Esophagus muscularis mucosa (tissue), 4 donors: ENCODE measurements at places on chromosomes 12 and 14. TPM values are rescaled to one million over a fixed set of nuclear protein-coding genes. Genes with fewer than 3 reads are reported as not detected.

The TPPP2 gene
- not detected for total RNA-seq

- DNase-seq = no peak
Observed at GRCh38 chr14:37147310-37147880, 25.0 kb downstream of the SLC25A21 start.

The REM2 gene
- 0.66 TPM for total RNA-seq

The WSCD2 gene
- total RNA-seq = 26.6 TPM

The CCDC197 gene
- not detected for total RNA-seq

DNA sequence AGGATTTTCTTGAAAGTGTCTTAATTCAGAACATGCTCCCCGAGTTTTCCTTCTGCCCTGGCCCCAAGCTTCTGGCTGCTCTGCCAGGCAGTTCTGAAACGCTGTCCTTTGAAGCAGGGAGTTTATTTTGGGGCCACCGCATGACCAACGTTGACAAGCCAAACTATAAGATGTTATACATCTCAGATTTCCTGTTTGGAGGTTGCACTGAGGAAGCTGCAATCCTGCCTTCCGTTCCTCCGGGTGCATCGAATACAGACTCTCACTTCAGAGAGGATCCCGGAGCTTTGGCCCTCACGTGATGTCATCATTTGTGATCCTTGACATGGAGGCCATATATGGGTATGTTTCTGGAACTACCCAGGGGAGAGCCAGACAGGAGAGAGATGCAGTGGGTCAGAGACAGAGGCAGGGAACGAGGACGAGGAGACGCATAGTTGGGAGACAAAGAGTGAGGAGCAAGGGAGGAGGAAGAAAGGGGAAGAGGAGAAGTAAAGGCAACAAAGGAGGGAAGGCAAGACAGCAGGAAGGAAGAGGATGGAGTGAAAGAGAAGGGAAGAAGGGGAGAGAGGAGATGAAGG lies at the start of gene ASB2:
ASB2 (minus strand) TSS at position 94 of the 581 bp plus-strand sequence. CDS start 12,031 bp downstream, outside the sequence.
- DNase-seq = no peak

DNA sequence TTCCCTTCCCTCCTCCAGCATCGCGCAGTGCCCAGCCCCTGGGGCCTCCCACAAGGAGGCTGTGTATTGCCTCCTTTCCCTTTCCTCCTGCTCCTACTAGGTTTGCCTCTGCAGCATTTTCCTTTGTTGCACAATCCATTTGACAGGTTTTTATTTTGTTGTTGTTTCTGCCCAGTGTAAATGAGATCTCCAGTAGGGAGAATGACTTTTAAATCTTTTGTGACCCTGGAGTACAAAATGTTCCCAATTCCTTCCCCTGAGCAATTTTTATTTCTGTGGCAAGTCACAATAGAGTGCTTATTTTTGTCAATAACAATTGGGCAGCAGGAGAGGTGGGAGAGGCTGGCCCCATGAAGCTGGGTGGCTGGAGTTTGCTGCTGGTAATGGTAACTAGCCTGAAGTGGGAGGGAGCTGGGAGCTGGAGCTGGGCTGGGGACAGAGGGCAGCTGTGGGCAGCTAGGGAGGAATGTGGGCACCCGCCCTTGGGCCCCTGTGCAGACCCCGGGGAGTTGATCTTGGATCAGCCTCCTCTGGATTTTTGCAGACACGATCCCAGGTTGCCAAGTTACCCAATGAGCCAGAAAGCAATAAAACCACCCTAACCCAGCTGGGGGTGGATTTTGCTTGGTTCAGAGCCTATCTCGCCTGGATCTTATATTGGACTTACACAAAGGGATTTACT lies 160.1 kb downstream of the KTN1 start:
- DNase-seq = no peak

DNA sequence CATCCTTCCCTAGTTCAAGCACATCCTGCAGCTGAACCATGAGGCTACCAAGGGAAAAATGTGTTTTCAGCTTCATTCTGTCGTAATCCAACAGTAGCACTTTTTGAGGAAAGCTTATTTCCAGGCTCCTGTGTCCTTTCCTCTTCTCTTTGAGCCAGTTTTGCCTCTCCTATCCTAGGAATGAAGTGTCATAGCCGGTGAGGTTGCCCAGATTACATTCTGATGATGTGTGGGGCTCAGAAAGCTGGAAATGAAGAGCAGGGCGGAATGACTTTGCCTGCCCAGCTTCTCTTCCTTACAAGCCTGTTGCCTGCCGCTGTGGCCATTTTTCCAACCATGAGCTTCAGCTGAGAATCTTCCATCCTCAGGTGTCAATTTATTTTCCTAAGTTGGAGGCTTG lies 381.8 kb downstream of the NUAK1 start:
- DNase-seq = no peak

DNA sequence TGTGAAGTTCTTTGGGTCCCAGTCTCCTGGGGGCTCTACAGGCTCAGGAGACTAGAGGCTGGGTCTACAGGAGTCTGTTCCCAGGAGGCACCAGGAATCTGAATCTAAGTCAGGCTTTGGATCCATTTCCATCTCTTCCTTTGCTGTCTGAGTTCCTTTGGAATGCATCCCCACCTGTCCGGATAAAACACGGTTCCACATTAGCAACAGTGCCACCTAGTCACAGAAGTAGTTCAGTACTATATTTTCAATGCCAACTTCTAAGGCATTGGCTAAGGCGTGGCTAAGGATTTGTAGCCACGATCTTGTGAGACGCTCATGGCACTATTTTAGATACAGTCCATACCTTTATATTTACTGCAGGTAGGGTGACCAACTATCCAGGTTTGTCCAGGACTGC lies 15.1 kb downstream of the ZC2HC1C start:
- DNase-seq = no peak

GRCh38 chr14:25003537-25003936 lies 46.4 kb downstream of the STXBP6 start:
- no peak for DNase-seq

The CDKN3 gene
- total RNA-seq = 0.83 TPM
